Neuronal stem cell (in vitro differentiated cells): ENCODE measurements at places on chromosomes 2 and 18.

DNA sequence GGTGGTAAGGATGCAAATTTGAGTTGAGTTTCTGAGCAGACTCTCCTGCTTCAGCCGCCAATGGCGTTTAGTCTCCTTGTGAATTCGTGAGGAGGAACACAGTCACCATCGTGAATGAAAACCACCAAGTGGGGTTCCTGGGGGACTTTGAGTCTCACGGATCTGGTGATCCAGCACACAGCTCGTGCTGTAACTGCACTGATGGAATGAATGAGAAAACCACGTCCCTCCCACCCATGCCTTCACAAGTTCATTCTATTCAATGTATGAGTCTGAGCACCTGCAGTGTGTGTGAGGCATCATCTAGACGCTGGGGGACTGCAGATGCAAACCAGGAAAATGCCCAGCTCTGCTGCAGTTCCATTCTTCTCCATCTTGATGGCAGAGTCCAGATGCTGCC lies 127.9 kb downstream of the PIEZO2 start:
- DNase-seq, result no peak

GRCh38 chr18:22935431-22935830 lies 2.3 kb downstream of the RBBP8 start:
- DNase-seq, result no peak

DNA sequence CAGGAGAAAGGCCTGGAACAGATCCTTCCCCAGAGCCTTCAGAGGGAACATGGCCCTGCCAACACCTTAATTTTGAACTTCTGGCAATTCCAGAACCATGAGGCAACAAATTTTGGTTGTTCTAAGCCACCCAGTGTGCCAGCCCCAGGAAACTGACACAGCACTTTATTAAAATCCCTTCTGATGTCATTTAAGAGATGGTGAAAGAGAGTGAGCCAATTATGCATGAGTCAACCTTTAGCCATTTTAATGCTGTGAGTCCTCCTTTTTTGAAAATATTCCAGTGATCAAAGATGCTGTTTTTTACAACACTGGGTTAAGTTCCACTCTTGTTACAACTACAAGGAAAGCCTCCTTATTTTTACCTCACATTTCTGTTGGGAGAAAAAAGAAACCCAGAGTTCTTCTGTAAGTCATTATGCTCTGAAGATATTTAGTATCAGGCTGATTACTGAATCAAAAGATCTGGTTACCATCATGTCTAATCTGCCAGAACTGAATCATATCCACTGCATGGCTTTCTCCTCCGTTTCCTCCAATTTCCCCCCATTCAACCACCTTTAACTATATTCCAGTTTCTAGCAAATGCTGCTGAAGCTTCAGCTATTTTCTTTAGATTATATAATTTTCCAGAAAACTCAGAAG lies 235.4 kb downstream of the TXNL1 start:
- DNase-seq, result no peak

DNA sequence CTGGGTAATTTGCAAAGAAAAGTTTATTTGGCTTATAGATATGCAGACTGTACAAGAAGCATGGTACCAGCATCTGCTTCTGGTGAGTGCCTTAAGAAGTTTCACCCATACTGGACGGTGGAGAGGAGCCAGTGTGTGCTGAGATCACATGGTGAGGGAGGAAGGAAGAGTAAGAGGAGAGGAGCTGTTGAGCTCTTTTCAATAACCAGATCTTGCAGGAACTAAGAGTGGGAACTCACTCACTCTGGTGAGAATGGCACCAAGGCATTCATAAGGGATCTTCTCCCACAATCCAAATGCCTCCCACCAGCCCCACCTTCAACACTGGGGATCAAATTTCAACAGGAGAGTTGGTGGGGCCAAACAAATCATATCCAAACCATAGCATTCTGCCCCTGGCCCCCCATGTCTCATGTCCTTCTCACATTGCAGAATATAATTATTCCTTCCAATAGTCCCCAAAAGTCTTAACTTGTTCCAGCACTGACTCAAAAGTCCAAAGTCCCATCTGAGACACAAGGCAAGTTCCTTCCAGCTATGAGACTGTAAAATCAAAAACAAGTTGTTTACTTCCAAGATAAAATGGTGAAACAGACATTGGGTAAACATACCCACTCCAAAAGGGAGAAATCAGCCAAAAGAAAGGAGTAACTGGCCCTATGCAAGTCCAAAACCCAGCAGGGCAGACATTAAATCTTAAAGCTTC lies 11.7 kb upstream of the TMEM37 start:
- no peak for DNase-seq

GRCh38 chr2:83186105-83186760 lies 1272.8 kb downstream of the SUCLG1 start:
- DNase-seq, result no peak

DNA sequence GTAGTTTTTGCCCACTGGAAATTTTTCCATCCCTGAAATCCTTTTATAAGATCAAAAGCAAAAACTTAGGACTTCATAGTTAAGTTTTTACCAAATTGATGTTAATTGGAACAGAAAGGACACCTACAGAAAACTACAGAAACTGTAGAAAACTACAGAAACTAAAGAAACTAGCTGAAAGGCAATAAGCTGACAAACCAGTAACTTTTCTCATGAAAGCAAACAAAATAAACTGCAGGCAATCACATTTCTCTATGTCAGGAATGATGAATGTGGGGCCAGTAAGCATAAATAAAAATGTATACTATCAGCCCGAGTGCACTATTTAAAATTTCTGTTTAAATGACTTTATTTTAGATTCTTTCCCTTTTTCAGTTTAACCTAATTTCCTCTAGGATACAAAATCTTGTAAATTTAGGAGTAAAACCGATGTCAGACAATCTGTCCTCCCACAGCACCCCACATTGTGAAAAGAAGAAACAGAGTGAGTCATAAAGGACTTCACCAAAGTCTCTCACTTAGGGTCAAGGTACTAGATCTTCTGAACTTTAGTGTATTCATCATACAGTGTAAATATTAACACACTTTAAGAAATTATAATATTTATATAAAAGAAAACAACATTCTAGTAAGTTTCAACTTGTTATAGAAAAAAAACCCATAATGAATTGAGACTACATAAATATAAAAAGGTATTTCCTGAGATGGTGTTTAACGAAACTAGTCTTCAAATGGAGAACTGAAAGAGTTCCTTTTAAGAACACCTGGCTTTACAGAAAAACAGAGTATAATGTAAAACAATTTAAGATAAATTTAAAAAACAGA lies 46.6 kb downstream of the USP40 start:
- no peak for DNase-seq

DNA sequence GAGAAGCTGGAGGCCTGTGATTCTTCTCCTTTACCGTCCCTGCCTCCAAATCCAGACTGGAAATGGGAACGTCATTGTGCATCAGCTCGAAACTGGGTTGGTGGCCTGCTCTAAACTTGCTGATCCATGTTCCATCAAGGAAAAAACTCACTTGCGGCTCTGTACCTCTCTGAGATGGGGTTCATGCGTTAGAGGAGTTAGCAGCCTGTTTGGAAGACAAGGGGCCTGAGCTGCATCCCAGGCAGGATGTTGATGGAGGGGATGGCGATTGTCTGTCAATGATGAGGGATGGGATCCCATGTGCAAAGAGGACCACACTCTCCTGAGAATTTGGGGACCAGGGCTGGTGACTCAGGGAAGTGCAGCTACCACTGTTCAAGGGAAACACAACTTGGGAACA lies 26.0 kb downstream of the TWIST2 start:
- no peak for DNase-seq

- no peak for DNase-seq
Observed at GRCh38 chr18:69123421-69123820, 277.3 kb upstream of the DOK6 start.

GRCh38 chr2:39379643-39380524 lies 57.2 kb downstream of the MAP4K3 start:
- DNase-seq, result no peak

DNA sequence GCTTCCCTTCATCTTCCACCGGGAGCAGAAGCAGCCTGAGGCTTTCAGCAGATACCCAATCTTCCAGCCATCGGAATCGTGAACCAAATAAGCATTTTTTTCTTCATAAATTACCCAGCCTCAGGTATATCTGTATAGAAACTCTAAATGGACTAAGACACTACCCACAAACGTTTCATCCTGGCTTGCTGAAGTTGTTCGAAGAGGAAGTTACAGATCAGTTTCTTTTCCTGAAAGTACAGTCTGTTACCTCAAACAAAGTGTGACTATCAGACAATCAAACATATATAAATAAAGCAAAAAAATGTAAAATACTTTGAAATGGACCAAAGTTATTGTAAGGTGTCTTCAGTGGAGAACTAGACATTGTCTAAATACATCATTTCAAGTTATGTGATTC lies 97.9 kb downstream of the MREG start:
- DNase-seq, result no peak

DNA sequence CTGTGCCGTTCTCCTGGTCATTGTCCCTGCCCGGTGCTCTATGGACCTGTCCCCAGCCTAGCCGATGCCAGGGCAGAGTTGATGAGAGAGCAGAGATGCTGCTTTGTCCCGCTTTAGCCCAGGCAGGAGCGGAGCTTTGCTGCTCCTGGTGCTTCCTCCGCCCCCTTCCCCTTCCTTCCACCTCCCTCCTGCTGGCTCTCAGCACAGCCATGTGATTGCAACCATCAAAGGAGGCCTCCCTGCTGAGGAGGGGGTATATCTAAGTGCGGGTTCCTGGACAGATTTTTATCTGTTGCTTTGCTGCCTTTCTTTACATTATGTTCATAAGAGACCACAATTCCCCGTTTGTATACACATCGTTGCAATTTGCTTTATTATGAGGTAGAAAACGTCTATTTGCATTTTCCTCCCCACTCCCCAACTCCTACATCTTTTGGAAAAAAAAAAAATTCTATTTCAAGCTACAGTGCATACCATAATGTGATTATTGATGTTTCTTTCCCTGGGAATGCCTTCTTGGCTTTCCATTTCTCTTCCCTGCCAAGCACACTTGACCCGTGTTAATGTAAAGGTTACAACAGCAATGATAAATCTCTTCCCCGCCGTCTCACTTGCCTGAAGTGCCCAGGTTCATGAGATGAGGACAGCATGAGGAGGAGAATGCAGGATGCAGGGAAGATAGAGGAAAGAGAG lies 25.4 kb downstream of the ALPK2 start:
- no peak for DNase-seq

DNA sequence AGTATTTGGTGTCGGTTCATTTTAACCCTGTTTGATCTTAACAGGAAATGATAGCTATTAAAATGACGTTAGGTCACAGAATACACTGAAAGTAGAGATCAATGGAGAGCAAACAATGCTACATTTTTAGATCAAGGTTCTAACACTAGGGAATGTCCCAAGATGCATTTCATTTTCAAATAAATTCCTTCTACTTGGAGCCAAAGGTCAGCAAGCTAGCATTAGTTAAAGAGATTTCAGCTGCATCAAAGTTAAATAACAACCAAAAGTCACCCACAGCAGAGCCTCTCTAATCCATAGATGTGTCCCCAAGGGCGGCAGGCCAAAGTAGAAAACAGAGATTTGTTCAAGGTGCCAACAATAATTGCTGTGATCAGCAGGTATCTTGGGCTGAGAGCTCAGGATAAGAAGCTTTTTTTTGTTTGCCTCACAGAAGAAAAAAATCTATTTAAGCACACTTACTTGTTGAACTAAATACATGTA lies 1233.6 kb upstream of the TMEFF2 start:
- DNase-seq, result peak; percentile 6

- DNase-seq, result no peak
Observed at GRCh38 chr2:158599609-158600008, 142.9 kb downstream of the PKP4 start.

DNA sequence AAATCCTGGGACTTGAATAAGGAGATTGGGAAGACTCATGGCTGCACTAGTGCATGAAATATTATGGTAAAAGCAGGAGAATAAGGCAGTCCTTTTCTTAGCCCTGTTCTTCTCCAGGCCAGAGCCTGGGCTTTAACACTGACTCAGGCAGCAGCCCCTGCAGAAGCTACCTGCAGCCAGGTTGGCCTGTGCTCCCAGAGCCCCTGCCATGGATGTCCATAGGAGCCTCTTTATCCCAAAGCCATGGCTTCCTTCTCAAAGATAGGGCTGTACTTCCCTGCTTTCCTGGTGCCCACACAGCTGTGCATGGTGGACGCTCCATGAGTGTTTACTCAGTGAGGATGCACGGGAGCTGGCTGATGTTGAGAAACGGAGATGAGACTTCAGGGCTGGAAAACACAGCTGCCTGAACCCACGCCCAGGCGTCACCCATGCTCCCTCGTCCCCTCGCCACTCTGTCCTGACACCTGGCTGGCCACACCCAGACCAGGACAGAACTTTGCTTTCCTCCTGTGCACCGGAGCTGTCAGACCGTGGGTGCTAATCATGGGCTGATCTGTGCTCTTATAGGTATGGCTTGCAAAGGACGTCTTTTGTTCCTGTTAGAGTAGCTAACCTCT lies 135.5 kb downstream of the GLI2 start:
- DNase-seq, result no peak

GRCh38 chr2:239118675-239119211 lies 270.9 kb downstream of the TWIST2 start:
- DNase-seq, result no peak

DNA sequence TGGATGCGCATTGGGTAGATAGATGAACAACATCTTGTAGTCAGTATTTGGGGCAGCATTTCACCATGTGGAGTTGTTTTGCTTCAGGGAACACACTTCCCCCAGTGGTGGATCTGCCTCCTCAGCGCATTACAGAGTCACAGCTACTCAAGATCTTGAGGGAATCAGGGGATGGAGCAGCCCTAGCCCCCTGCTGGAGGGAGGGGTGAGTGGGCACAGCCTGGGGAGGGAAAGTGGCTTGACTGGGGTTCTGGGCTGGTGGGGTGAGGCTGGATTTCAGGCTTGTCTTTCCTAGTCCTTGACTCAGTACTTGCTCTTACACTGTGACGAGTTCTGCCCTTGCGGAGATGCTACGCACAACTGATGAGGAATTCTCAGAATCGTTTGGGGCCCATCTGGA lies 271.0 kb upstream of the HS6ST1 start:
- no peak for DNase-seq

GRCh38 chr18:74446178-74446577 lies 10.9 kb downstream of the DIPK1C start:
- DNase-seq, result no peak

GRCh38 chr2:171522788-171523087 lies 464 bp downstream of the CYBRD1 start:
- DNase-seq, result no peak

DNA sequence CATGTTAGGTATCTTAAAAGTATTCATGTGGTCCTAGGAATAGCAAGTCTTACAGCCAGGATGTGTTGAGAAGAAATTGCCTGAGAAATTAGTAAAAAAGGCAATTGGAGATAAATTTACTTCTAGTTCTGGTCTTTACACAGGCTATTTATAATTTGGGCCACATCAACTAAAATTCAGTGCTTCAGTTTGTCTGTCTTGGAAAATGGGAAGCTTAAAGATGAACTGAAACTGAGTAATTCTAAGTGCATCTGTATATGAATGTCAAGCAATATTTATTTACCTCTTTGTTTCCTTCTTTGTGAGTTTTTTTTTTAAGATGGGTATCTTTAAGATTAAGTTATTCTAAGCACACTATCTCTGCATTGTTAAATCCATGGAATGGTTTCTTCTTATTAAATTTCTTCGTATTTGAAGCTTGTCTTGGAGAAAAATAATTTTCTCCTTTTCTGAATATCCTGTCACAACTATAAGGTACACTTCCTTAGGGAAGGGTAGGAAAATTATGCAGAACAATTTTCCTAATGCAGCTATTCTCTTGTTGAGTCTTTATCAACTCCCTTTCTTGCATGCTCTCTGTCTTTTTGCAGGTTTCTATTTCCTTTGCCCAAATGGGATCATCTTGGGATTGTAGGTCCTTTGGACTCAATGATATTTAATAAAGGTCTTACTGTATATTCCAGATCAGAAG lies 39.7 kb upstream of the MMADHC start:
- no peak for DNase-seq

GRCh38 chr2:125073440-125073839 lies 1048.4 kb downstream of the CNTNAP5 start:
- DNase-seq, result no peak

- DNase-seq, result peak; percentile 56
Observed at GRCh38 chr18:46148810-46149209, 44.6 kb downstream of the HAUS1 start.
